Activated CD4-positive, alpha-beta T cell treated with anti-CD3 and anti-CD28 coated beads, Interleukin-2, amount 10 ng/mL, durations not matched to agents 7 days and 5 days (primary cell): ENCODE measurements at places on chromosomes 5 and 9.

- no peak for DNase-seq
- peaks cover 51% of the 10 kb centered on the region for H3K4me1 ChIP-seq
- no peak overlapping the region for H3K4me3 ChIP-seq
These were observed 34.3 kb downstream of the PARP8 start for GRCh38 chr5:50700706-50701105.

- no peak overlapping the region for H3K27ac ChIP-seq
- no peaks in the 10 kb centered on the region for H3K4me1 ChIP-seq
- peaks cover 59% of the 10 kb centered on the region for H3K27me3 ChIP-seq
- H3K36me3 ChIP-seq: no peaks in the 10 kb centered on the region
- H3K4me3 ChIP-seq: no peak overlapping the region
- DNase-seq: no peak
These were observed 18.1 kb downstream of the NR6A1 start for GRCh38 chr9:124752967-124753366.

DNA sequence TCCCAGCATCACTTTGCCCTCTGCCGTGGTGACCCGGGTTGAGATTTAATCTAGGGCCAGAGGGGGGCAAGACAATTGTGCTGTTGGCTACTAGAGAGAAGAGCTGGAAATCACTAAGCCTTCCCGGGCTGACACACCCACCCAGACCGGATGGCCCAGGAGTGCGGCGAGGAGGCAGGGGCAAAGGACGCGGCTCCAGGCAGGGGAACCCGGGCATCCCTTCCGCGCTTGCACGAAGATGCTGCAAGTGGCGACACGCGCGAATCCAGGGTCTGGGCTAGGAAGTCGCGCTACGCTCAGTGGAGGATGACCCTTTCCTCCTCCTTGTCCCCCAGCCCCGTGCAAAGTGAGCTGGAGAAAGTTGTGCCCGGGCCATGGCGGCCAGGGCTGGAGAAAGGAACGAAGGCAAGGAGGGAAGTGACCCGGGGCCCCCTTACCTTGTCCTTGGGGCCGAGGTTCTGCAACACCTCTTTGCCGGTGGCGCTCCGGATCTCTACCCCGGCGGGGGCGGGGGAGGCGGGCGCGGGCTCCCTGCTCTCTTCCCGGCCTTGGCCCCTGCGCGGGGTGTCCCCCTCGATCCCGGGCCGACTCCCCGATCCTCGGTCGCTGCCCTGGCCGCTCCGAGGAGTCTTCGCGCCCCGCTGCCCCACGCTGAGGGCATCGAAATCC lies 693 bp downstream of the DPYSL3 start:
- peaks cover 27% of the 10 kb centered on the region for H3K27me3 ChIP-seq
- no peak for DNase-seq
- H3K36me3 ChIP-seq: no peaks in the 10 kb centered on the region
- H3K4me1 ChIP-seq: peaks cover 5% of the 10 kb centered on the region
- no peak overlapping the region for H3K27ac ChIP-seq

DNA sequence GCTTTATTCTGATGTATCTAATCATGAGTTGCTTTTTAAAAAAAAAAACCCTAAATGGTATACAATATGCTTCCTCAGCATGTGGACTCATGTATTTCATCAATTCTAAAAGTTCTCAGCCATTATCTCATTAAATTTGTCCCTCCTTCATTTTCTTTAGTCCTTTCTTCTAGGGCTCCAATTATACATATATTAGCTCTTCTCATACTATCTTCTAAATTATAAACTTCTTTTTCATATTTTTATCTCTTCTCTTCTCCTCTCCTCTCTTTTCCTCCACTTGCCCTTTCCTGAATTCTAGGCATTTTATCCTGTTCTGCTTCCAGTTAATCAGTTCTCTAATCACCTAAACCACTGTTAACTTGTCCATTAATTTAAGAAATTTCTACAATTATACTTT lies 55.0 kb upstream of the IL33 start:
- H3K36me3 ChIP-seq: peaks cover 1% of the 10 kb centered on the region
- H3K27ac ChIP-seq: no peak overlapping the region
- no peaks in the 10 kb centered on the region for H3K4me1 ChIP-seq
- peaks cover 19% of the 10 kb centered on the region for H3K27me3 ChIP-seq
- H3K4me3 ChIP-seq: no peak overlapping the region
- no peak for DNase-seq

DNA sequence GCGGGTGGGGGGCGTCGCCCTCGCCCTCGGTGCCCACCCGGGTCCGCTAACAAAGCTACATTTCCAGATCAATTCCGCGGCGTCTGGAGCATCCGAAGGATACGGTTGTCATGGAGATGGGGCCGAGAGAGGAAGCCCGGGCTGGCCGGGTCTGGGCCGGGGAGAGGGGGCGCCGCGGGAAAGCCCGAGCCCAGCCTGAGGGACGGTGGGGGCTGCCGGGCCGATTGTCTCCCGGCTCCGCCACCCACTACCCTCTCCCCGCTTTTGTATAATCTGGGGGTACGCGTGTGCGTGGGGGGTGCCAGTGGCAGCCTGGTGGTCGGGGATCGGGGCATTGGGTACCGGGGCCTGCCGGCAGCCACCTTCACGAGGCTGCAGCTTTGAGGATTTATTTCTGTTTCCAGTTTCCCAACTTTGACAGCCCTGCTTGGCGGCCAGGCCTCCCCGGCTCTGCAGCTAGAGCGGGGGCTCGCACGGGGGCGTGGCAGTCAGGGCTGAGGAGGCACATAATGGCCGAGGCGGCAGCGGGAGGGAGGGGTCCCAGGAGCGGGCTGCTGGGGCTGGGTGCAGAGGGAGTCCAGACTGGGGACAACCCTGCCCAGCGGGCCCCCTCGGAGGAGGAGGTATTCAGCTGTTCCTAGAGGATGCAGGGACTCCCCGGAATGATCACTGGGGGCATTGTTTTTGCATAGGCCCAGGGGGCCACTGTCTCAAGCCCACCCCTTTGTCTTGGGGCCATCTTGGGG lies 626 bp downstream of the PSD2 start:
- H3K27me3 ChIP-seq: peaks cover 66% of the 10 kb centered on the region
- peaks cover 3% of the 10 kb centered on the region for H3K4me1 ChIP-seq
- no peak overlapping the region for H3K27ac ChIP-seq
- H3K4me3 ChIP-seq: no peak overlapping the region
- no peaks in the 10 kb centered on the region for H3K36me3 ChIP-seq
